Esophagus muscularis mucosa (tissue), 4 donors: ENCODE measurements at places on chromosomes 4 and X. TPM values are rescaled to one million over a fixed set of nuclear protein-coding genes. Genes with fewer than 3 reads are reported as not detected.

DNA sequence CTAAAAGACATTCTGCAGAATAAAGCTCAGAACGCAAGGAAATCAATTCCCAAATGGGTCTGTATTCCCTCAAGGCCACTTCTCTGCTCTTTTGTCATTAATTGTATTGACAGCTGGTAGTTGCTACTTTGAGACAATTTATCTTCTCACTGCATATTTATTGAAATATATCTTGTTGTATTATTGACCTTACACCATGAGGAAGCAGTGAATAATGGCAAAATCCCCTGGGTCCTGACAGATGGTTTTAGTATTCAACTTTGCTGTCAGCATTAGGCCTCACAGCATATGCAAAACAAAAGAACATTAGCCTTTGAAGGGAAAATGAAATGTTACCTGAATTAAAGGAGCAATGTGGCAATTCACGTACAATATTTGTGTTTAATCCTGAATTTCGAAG lies 406.1 kb upstream of the TRAM1L1 start:
- no peak overlapping the region for H3K27ac ChIP-seq
- no peak overlapping the region for H3K4me3 ChIP-seq
- H3K36me3 ChIP-seq, result no peaks in the 10 kb centered on the region
- H3K4me1 ChIP-seq, result no peaks in the 10 kb centered on the region
- H3K27me3 ChIP-seq, result no peaks in the 10 kb centered on the region

DNA sequence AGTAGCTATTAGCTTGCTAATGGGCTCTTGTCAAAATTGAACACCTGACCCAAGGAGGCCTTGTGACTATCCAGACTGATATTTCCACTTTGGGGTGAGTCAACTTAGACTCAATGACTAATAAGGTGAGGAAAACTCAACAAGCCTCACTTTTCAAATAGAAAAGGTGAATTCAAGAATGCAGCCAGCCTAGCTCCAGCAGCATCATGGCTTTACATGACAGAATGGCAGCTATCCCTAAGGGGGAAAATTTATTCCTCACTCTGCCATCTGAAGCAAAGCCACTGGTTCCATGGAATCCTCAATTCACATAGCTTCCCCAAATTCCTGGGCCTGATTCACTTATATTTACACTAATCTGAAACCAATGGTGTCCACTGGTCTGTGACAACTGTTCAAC lies 29.1 kb upstream of the RAB9B start:
- no peaks in the 10 kb centered on the region for H3K4me1 ChIP-seq
- no peak overlapping the region for H3K27ac ChIP-seq
- H3K27me3 ChIP-seq, result no peaks in the 10 kb centered on the region

GRCh38 chr4:158484173-158484885 lies 37.4 kb upstream of the RXFP1 start:
- H3K36me3 ChIP-seq, result no peaks in the 10 kb centered on the region
- H3K4me3 ChIP-seq, result no peak overlapping the region

EXOC1L gene
- total RNA-seq, result not detected

DKK2 gene
- total RNA-seq, result 0.57 TPM

DNA sequence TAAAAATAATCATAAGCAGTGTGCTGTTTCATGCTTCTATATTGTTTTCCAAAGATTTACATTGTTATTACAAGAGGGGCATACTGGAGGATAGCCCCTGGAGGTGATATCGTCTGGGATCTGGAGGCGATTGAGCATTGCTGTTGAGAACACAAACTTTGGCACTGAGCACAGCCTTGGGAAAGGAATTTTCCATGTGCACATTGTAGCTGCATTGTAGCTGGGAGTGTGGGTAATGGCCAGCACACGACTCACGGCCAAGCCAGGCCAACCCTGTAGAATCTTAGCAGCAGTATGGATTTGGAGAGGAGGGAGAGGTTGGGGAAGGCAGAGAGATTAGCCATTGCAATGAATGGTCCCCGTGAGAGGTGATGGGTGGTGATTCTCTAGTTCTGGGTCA lies 121.9 kb downstream of the SMIM20 start:
- H3K27ac ChIP-seq, result no peak overlapping the region
- no peaks in the 10 kb centered on the region for H3K27me3 ChIP-seq
- no peaks in the 10 kb centered on the region for H3K36me3 ChIP-seq
- no peak for DNase-seq
- no peak overlapping the region for H3K4me3 ChIP-seq
- no peaks in the 10 kb centered on the region for H3K4me1 ChIP-seq

DNA sequence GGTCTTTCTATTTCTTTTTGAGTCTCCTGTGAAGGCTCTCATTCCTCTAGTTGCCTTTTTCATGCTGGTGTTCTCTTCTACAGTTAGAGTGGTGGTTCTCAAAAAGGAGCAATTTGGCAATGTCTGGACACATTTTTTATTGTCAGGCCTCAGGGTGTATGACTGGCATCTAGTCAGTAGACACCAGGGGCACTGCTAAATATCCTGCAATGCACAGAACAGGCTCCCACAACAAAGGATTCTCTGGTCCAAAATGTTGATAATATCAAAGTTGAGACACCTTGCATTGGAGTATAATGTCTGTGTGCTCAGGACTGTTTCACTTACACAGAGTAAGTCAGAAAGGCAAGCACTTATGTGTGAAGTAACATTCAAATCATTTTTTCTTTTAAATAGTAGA lies 1360.7 kb downstream of the ADGRL3 start:
- no peak overlapping the region for H3K27ac ChIP-seq
- H3K4me3 ChIP-seq, result no peak overlapping the region
- no peaks in the 10 kb centered on the region for H3K27me3 ChIP-seq

DNA sequence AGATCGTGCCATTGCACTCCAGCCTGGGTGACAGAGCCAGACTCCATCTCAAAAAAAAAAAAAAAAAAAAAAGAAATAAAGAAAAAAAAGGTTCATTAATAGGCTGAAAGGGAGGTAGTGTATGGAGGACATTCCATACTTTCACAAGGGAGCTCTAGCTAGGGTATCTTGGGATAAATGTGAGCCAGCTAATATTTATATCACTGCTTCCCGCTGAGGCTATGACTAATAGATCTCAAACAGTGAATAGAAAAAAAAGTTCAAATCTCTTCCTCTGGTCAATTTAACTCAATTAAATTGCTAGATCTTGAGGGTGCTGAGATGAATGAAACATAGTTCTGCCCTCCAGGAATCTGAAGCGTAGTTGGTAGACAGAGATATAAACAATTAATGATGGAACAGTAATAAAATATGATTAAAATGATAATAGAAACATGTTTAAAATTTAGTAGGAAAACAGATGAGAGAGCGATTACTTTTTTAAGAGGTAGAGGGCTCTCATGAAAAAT lies 55.7 kb upstream of the SHISA3 start:
- no peak overlapping the region for H3K27ac ChIP-seq
- no peak for DNase-seq
- H3K4me1 ChIP-seq, result peaks cover 4% of the 10 kb centered on the region
- no peaks in the 10 kb centered on the region for H3K36me3 ChIP-seq

- no peak for DNase-seq
- no peak overlapping the region for H3K27ac ChIP-seq
- peak overlapping the region; percentile 24 for H3K4me3 ChIP-seq
- peaks cover 51% of the 10 kb centered on the region for H3K4me1 ChIP-seq
- no peaks in the 10 kb centered on the region for H3K27me3 ChIP-seq
Observed at GRCh38 chr4:173506597-173507211, 23.3 kb downstream of the HAND2 start.

DNA sequence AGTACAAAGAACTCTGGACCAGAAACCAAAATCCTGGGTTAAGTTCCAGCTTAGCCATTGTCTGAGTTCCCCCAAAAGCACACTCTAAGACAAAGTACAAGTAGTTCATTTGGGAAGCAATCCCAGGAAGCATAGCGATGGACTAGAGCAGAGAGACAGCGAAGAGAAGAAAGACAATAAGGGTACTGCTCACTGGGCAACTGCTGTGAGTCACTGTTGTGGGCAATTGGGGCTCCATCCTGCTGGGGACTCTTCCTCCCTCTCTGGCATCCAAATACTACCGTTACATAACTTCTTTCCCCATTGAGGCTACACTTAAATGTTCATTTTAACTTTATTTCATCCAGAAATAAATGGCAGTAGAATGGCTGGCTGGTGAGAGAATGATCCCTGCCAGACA lies 14.1 kb downstream of the SRPX start:
- H3K27ac ChIP-seq, result no peak overlapping the region
- no peaks in the 10 kb centered on the region for H3K27me3 ChIP-seq
- no peak for DNase-seq
- no peaks in the 10 kb centered on the region for H3K4me1 ChIP-seq

- no peaks in the 10 kb centered on the region for H3K36me3 ChIP-seq
- no peak overlapping the region for H3K27ac ChIP-seq
- no peaks in the 10 kb centered on the region for H3K27me3 ChIP-seq
- DNase-seq, result no peak
Observed at GRCh38 chrX:106007815-106008214, 30.7 kb downstream of the SERPINA7 start.

DNA sequence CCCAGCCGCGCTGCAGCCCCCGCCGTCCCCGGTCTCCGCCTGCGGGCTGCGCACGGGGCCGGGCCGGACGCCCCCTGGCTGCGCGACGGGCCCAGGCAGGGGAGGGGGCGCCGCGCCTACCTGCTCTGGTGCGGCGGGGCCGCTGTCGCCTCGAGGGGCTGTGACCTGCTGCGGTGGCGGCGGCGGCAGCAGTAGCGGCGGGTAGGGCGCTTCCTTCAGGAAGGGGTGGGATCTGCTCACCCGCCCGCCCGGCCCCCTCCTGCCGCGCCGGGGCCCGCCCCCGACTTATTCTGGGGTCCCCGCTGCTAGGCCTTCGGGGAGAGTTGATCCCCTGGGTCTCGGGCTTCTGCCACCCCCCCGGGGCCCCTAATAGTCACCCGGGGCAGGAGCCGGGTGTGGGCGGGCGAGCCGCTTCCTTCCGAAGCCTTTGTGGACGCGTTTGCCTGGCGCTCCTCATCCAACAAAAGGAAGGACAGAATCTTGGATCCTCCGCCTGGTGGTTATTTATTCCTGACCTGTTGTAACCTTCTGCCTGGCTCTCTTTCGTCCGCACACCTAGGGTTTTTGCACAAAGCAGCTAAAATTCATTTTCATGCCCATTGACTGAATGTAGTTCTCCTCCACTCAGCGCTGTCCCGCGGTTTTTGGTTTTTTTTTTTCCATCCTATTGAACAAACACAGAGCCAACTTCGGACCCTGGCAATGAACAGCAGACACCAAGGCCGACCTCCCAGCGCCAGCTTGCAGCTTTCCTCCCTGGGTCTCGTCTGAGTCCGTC lies at the start of gene TMEM150C:
TMEM150C (minus strand) TSS at position 203 of the 778 bp plus-strand sequence. CDS start 57,331 bp downstream, outside the sequence.
- peak within 1 kb of the TSS; percentile 70 for H3K4me3 ChIP-seq
- peaks cover 19% of the 10 kb centered on the region for H3K27me3 ChIP-seq
- H3K4me1 ChIP-seq, result peaks cover 14% of the 10 kb centered on the region
- DNase-seq, result peak; percentile 92
- no peak within 1 kb of the TSS for H3K27ac ChIP-seq

GRCh38 chrX:7072856-7073255 lies 74.7 kb upstream of the STS start:
- no peak overlapping the region for H3K27ac ChIP-seq
- peaks cover 18% of the 10 kb centered on the region for H3K36me3 ChIP-seq
- H3K4me1 ChIP-seq, result peaks cover 5% of the 10 kb centered on the region
- no peaks in the 10 kb centered on the region for H3K27me3 ChIP-seq

DNA sequence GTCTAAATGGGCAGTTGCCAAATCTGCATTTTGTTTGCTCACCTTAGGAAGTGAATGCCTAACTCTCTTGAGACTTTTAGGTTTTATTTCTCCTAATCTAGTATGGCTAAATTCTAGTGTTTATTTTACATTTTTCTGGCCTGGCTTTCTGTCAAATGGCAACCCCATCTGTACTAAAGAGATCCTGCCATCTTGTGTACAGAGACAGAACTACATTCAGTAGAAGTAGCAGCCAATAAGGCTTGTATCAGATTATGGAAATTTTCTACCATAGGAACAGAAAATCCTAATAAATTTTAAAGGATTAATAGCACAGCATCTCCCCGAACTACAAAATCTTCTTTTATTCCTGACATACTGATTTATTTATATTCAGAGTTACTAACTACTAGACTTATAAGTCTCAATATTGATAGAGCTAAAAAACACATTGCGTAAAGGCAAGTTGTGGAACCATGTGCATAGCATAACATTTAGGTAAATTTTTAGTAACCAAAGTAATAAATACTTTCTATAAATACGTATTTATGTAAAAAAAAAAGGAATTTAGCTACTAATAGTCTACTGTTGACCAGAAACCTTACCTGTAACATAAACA lies 45.5 kb downstream of the TMEM144 start:
- H3K36me3 ChIP-seq, result no peaks in the 10 kb centered on the region
- peaks cover 3% of the 10 kb centered on the region for H3K4me1 ChIP-seq
- no peak for DNase-seq
- H3K27me3 ChIP-seq, result no peaks in the 10 kb centered on the region
- no peak overlapping the region for H3K27ac ChIP-seq
- H3K4me3 ChIP-seq, result no peak overlapping the region

SLC4A4 gene
- total RNA-seq, result 2.6 TPM

LAGE3 gene
- 14.2 TPM for total RNA-seq

DNA sequence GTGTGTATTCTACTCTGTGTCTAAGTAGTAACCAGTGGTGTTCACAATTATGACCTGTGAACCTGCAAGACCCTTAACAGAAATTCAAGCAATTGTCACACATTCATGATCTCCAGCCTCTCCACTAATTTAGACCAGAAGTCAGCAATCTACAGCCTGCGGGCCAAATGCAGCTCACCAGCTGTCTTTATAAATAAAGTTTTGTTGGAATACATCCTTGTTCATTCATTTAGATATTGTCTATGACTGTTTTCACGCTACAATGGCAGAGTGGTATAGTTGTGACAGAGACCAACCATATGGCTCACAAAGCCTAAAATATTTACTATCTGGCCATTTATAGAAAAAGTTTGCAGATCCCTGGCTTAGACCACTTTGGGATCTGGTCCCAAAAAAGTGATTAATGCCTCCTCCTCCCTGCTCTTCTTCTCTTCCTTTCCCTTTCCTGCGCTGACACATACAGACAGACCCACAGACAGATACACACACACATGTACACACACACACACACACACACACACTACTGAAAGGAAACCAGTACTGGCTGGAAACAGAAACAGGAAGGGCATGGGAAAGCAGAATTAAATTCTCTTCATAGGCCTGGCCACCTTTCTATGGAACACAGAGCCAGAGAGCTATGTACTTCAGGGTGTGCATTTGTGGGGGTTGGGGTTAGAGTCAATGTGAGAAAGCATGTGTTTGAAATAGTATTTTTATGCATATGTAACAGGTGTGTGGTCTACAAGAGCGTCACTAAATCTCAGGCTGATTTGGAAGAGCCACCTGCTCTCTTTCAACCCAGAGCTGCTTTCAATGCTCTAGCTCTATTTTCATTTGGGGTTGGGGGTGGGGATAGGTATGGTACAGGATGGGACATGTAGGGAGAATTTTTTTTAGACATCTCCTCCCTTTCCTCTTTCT lies 49.7 kb upstream of the TMEM164 start:
- H3K36me3 ChIP-seq, result no peaks in the 10 kb centered on the region
- DNase-seq, result no peak
- no peak overlapping the region for H3K4me3 ChIP-seq
- H3K4me1 ChIP-seq, result no peaks in the 10 kb centered on the region

DNA sequence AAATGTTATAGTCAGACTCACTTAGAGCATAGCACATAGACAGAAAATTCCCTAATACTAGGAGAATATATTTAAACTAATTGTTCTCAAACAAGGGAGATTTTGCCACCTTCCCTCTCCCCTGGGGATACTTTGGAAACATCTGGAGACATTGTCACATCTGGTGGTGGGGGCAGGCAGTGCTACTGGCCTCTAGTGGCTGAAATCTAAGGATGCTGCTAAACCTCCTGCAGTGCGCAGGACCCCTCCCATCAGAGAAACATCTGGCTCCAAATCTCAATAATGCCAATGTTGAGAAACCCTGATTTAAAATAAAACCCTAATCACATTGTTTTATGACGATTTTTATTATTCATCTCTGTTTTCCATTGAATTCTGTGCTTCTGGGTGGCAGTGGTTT lies 244.9 kb downstream of the FRMPD4 start:
- no peak overlapping the region for H3K27ac ChIP-seq
- no peak overlapping the region for H3K4me3 ChIP-seq
- no peaks in the 10 kb centered on the region for H3K36me3 ChIP-seq
- DNase-seq, result no peak
